ENCODE measurements at places on chromosomes 6 and 20. TPM values are rescaled to one million over a fixed set of nuclear protein-coding genes. Genes with fewer than 3 reads are reported as not detected.

DNA sequence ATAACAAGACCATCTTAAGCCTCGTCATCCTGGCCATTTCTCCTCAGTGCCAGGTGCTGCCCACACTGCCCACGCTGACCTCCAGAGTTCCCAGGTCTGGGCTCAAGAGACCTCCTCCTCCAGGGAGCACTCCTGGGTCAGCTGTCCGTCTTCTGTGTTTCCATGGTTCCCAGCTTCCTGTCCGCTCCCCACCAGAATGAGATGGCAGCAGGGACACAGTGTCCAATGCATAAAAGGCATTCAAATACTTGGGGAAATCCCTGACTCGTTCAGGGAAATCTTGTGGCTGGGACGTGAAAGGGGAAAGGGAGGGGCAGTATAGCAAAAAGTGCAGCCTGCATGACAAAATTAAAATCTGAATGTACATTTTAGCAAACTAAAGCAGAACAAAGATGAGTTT, 54.3 kb downstream of the SLC23A2 start:
- DNase-seq, result no peak
- H3K36me3 ChIP-seq, result peaks cover 4% of the 10 kb centered on the region
- peaks cover 30% of the 10 kb centered on the region for H3K4me1 ChIP-seq
- no peak overlapping the region for H3K4me3 ChIP-seq
- H3K27ac ChIP-seq, result no peak overlapping the region
- H3K27me3 ChIP-seq, result no peaks in the 10 kb centered on the region

- H3K27ac ChIP-seq, result no peak overlapping the region
- peaks cover 2% of the 10 kb centered on the region for H3K36me3 ChIP-seq
- H3K4me3 ChIP-seq, result no peak overlapping the region
- no peaks in the 10 kb centered on the region for H3K4me1 ChIP-seq
Observed at GRCh38 chr6:157045831-157046454, 268.8 kb downstream of the ARID1B start.

DNA sequence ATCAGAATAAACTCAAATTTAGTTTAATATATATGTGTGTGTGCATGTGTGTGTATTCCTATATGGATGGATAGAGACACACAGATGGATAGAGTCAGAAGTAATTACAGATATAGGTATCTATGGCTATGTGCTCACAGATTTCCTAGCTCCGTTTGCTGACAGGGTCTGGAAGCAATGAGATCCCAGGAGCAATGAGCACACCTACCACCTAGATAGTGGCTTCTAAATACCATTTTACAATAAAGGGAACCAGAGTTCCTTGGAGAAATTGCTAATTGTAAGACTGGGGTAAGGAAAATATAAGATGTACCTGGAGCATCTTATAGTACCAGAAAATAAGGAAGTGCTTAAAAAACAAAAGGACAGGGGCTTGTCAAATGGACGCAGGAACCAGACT, 196.2 kb upstream of the PRDM1 start:
- peaks cover 3% of the 10 kb centered on the region for H3K27me3 ChIP-seq
- H3K4me1 ChIP-seq, result peaks cover 28% of the 10 kb centered on the region
- no peak for DNase-seq
- H3K4me3 ChIP-seq, result no peak overlapping the region

DNA sequence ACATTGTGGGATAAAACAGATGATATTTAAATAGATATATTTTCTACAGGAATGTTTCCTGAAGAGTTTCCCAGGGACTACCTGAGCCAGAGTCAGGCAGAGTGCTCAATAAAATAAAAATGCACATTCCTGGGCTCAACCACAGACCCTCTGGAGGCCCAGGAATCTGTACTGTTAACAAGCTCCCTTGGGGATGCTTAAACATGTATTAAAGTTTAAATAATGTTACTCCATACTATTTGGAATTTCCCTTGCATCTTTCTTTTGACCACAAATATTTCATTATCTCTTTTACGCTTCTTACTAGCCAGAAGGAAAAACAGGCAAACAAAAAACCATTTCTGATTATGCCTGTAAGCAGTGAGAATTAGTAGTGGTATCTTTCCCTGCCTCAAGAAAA, 42.3 kb downstream of the GPR63 start:
- no peak overlapping the region for H3K4me3 ChIP-seq
- no peak overlapping the region for H3K27ac ChIP-seq

GRCh38 chr6:153966001-153966400, 73.0 kb upstream of the OPRM1 start:
- H3K4me3 ChIP-seq, result no peak overlapping the region
- no peaks in the 10 kb centered on the region for H3K36me3 ChIP-seq
- H3K27ac ChIP-seq, result no peak overlapping the region
- H3K4me1 ChIP-seq, result peaks cover 9% of the 10 kb centered on the region

GRCh38 chr6:16106991-16107787, 21.7 kb upstream of the MYLIP start:
- no peak overlapping the region for H3K4me3 ChIP-seq
- no peaks in the 10 kb centered on the region for H3K36me3 ChIP-seq
- DNase-seq, result no peak

ADAM33 gene
- total RNA-seq, result not detected

DNA sequence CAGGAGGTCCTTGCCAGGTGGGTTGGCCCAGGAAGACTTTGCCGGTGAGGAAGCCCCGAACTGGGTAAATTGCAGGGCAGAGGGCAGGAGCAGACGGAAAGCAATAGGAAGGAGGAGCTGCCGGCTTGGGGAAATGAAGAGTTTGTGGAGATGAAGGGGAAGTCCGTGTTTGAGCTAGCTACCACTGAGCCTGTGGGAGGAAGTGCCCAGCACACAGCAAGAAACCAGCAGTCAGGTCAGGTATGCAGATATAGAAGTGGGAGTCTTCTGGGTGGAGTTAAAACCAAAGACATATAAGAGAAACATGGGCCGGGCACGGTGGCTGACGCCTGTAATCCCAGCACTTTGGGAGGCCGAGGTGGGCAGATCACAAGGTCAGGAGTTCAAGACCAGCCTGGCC, 34.7 kb downstream of the CD24 start:
- no peak overlapping the region for H3K27ac ChIP-seq
- no peak for DNase-seq
- H3K4me3 ChIP-seq, result no peak overlapping the region
- no peaks in the 10 kb centered on the region for H3K4me1 ChIP-seq
- no peaks in the 10 kb centered on the region for H3K36me3 ChIP-seq

GPLD1 gene
- 0.10 TPM for total RNA-seq

- H3K36me3 ChIP-seq, result no peaks in the 10 kb centered on the region
- H3K4me3 ChIP-seq, result no peak overlapping the region
- no peak for DNase-seq
- H3K4me1 ChIP-seq, result peaks cover 8% of the 10 kb centered on the region
- H3K27me3 ChIP-seq, result no peaks in the 10 kb centered on the region
- no peak overlapping the region for H3K27ac ChIP-seq
Observed at GRCh38 chr6:90941885-90942284, 355.0 kb upstream of the MAP3K7 start.

GRCh38 chr6:121619987-121620740, 184.7 kb downstream of the GJA1 start:
- DNase-seq, result no peak
- no peaks in the 10 kb centered on the region for H3K36me3 ChIP-seq
- no peaks in the 10 kb centered on the region for H3K4me1 ChIP-seq
- no peak overlapping the region for H3K4me3 ChIP-seq
- no peak overlapping the region for H3K27ac ChIP-seq

GRCh38 chr6:167778497-167779128, 48.1 kb upstream of the AFDN start:
- no peak overlapping the region for H3K27ac ChIP-seq
- H3K4me3 ChIP-seq, result no peak overlapping the region
- H3K4me1 ChIP-seq, result no peaks in the 10 kb centered on the region
- DNase-seq, result no peak

DNA sequence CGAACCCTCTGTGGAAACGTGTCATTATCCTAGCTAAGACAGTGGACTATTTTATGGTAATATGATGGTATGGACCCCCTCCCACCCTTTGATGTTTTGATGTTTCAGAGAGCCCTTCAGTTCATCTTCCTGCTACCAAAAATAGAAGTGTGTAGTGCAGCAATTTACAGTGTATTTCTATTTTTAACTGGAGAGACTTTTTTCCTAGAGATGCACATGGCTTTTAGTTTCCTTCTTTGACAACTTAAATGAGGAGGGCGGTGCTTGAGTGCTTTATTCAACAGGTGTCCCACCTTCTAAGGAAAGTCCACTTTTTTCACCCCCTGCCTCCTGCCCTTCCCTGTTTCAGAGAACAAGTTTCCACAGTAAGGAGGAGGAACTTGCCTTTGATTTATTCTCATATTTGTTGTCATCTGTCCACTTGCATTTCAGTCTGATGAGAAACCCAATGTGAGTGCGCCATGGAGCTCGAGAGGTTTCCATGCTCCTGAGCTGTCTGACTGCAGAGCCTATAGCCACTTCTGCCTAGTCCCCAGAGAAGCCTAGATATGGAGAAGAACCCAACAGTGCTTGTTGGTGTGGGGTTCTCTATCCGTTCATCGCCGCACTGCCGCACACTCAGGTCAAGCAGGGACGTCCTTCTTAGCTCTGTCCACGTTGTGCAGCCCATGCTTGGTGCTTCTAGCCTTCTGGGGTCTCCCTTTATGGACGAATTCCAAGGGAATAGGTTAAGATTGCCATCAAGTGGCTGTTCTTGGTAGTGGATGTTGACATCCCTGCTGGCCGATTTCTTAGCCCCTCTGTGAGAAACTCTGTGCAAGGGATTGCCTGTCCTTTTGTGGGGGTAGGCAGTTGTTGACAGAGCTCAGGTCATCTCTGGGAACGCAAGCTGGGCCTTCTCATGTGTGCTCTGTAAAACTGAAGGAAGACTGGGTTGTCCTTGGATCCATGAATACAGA, 144.2 kb downstream of the JARID2 start:
- H3K36me3 ChIP-seq, result peaks cover 19% of the 10 kb centered on the region
- H3K27me3 ChIP-seq, result no peaks in the 10 kb centered on the region

GRCh38 chr6:38714239-38715015, 684 bp upstream of the DNAH8 start:
- peaks cover 30% of the 10 kb centered on the region for H3K27me3 ChIP-seq
- peak overlapping the region; percentile 34 for H3K4me3 ChIP-seq
- no peak for DNase-seq
- peaks cover 6% of the 10 kb centered on the region for H3K36me3 ChIP-seq
- peak overlapping the region; percentile 93 for H3K27ac ChIP-seq

- DNase-seq, result no peak
- H3K27ac ChIP-seq, result peak overlapping the region; percentile 6
- no peaks in the 10 kb centered on the region for H3K27me3 ChIP-seq
- H3K4me1 ChIP-seq, result peaks cover 19% of the 10 kb centered on the region
Observed at GRCh38 chr6:31892821-31893220, 4.7 kb downstream of the EHMT2 start.

NDUFAF4 gene
- total RNA-seq, result 42.7 TPM

- H3K27ac ChIP-seq, result no peak overlapping the region
- peaks cover 51% of the 10 kb centered on the region for H3K36me3 ChIP-seq
- H3K4me3 ChIP-seq, result no peak overlapping the region
- DNase-seq, result no peak
- H3K27me3 ChIP-seq, result no peaks in the 10 kb centered on the region
Observed at GRCh38 chr6:105359419-105360370, 43.2 kb downstream of the PREP start.

DNA sequence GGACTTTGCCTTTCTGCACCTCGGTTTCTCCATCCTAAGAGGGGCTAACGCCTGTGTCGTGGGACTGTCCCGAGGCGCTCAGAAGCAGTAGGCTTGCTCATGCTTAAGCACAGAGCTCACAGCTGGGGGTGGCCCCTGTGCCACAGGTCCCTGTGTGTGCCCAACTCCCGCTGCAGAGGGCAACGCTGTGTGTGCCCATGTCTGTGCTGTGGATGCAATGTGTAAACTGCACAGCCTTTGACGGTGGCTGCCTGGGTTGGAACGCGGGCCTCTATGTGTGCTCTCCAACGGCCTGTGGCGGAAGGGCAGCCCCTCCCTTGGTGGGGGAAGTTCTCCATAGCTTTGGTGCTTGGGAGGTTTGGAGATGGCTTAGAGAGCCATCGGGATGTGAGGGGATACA, 10.7 kb upstream of the GATA5 start:
- DNase-seq, result no peak
- no peaks in the 10 kb centered on the region for H3K4me1 ChIP-seq
- no peak overlapping the region for H3K4me3 ChIP-seq
- no peaks in the 10 kb centered on the region for H3K36me3 ChIP-seq

BPI gene
- total RNA-seq, result not detected

DNA sequence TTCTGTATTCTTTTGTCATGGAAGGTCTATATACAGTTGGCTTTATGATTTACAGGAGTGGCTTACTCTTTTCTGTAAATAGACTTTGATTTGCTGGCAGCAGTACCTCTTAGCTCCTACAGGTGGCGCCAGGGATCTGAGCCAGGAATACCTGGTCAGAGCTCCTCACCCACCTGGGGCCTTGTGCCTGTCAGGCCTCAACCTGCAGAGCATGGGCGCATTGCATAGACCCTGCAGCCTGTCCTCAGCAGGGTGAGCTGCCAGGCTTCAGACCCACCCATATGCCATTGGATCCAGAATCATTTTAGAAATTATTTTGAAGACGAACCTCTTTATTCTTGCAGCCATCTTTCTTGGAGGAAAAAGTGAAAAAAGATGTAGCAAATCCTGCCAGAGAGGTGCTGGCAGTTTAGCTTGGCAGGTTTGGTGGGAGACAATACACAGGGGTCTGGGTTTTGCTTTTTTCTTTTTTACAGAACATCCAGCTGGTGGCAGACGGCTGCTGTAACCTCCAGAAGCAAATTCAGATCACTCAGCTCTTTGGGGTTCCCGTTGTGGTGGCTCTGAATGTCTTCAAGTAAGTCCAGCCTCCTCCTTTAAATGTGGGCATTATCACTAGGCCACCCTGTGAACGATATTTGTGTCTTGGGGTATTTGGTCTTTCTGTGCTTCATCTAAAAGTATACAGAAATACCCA, 149.1 kb downstream of the MTHFD1L start:
- DNase-seq, result peak; percentile 64
- peaks cover 11% of the 10 kb centered on the region for H3K4me1 ChIP-seq
- H3K27ac ChIP-seq, result no peak overlapping the region
- H3K4me3 ChIP-seq, result no peak overlapping the region

- H3K27ac ChIP-seq, result no peak overlapping the region
- peaks cover 4% of the 10 kb centered on the region for H3K27me3 ChIP-seq
- no peak for DNase-seq
- no peak overlapping the region for H3K4me3 ChIP-seq
- no peaks in the 10 kb centered on the region for H3K4me1 ChIP-seq
Observed at GRCh38 chr6:35089935-35090505, 51.1 kb downstream of the TCP11 start.

DNA sequence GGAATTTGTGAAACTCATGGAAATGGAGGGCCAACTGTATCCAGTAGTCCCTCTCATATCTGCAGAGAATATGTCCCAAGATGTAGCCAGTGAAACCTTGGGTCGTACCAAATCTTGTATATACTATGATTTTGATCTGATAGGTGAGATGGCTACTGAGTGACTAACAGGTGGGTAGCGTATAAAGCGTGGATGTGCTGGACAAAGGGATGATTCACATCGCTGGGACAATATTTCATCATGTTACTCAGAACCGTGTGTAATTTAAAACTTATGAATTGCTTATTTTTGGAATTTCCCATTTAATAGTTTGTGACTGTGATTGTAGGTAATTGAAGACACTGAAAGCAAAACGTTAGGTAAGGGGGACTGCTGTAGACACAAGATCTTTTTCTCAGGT, 144.1 kb downstream of the SMAP1 start:
- H3K36me3 ChIP-seq, result peaks cover 22% of the 10 kb centered on the region
- no peak overlapping the region for H3K4me3 ChIP-seq
- H3K27me3 ChIP-seq, result no peaks in the 10 kb centered on the region
- no peak for DNase-seq

FAM209A gene
- total RNA-seq, result 3.2 TPM

- DNase-seq, result no peak
- no peaks in the 10 kb centered on the region for H3K4me1 ChIP-seq
- no peak overlapping the region for H3K27ac ChIP-seq
- H3K36me3 ChIP-seq, result no peaks in the 10 kb centered on the region
- H3K27me3 ChIP-seq, result peaks cover 12% of the 10 kb centered on the region
Observed at GRCh38 chr6:52000064-52000463, 87.3 kb downstream of the PKHD1 start.
